Activated CD4-positive, alpha-beta T cell treated with anti-CD3 and anti-CD28 coated beads, Interleukin-2, amount 10 ng/mL, durations not matched to agents 24 days and 14 days (primary cell): ENCODE measurements at places on chromosomes 16 and 17. TPM values are rescaled to one million over a fixed set of nuclear protein-coding genes. Genes with fewer than 3 reads are reported as not detected.
A peak's percentile ranks its signal among the peaks of the same experiment; 100 is the strongest.

The ZNF500 gene
- total RNA-seq, result 15.0 and 16.1 TPM in 2 replicates

The CCL2 gene
- 0.28 TPM in 1 of 2 replicates, not detected in the other for total RNA-seq

DNA sequence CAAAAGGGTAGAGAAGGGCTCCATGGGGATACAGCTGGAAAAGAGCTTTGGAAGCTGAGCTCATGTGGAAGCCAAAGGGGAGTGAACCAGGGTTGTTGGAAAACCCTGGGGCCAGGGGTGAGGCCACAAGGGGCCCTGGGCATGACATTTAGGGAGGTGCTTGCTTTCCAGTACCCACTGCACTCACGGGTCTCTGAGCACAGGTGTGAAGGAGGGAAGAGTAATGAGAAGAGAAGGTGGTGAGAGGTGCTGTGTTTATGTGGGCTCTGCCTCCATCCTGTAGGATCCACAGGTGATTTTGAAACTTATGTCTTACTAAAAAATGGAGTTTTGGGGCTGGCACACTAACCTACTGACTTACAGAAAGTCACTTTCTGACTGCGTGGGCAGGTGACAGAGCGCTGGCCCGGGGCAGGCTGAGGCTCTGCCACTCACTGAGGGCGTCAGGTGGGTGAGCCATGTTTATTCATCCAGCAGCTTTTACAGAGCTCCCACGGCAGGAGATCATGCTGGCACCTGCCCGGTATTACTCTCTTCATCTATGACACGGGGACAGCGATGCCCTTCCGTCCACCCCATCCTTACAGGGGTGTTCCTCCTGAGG is 18.9 kb downstream of the KSR1 start:
- H3K4me1 ChIP-seq, result peaks cover 87% of the 10 kb centered on the region
- DNase-seq, result peak; percentile 72
- H3K36me3 ChIP-seq, result peaks cover 11% of the 10 kb centered on the region

- H3K36me3 ChIP-seq, result no peaks in the 10 kb centered on the region
- H3K4me3 ChIP-seq, result no peak overlapping the region
- no peak overlapping the region for H3K27ac ChIP-seq
- DNase-seq, result no peak
- no peaks in the 10 kb centered on the region for H3K4me1 ChIP-seq
These were observed 8.2 kb upstream of the BRD7 start for GRCh38 chr16:50377001-50377400.

DNA sequence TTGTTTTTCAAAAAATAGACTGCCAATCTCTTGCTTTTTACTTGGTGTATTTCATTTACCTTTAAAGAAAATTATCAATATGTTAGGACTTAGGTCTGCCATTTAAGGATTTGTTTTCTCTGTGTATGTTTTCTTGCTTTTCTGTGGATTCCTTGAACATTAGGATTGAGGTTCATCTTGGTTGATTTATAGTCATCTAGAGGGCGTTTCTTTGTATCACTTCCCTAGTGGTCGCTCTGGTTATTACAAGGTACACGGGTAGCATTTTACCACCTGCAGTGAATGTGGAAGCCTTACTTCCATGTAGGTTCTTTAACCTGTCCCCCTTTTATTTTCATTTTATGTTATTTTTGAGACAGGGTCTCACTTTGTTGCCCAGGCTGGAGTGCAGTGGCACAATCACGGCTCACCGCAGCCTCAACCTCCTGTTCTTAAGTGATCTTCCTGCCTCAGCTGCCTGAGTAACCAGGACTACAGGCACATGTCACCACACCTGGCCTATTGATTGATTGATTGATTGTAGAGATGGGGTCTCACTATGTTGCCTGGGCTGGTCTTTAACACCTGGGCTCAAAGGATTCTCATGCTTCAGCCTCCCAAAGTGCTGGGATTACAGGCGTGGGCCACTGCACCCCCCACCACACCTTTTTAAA is 35.2 kb upstream of the CBX4 start:
- H3K27ac ChIP-seq, result no peak overlapping the region
- peaks cover 11% of the 10 kb centered on the region for H3K27me3 ChIP-seq
- no peak overlapping the region for H3K4me3 ChIP-seq
- no peaks in the 10 kb centered on the region for H3K36me3 ChIP-seq
- peak; percentile 81 for DNase-seq

- no peaks in the 10 kb centered on the region for H3K27me3 ChIP-seq
- no peak overlapping the region for H3K4me3 ChIP-seq
- H3K36me3 ChIP-seq, result peaks cover 28% of the 10 kb centered on the region
- H3K4me1 ChIP-seq, result no peaks in the 10 kb centered on the region
- H3K27ac ChIP-seq, result no peak overlapping the region
These were observed 23.8 kb downstream of the LCMT1 start for GRCh38 chr16:25135254-25135878.

DNA sequence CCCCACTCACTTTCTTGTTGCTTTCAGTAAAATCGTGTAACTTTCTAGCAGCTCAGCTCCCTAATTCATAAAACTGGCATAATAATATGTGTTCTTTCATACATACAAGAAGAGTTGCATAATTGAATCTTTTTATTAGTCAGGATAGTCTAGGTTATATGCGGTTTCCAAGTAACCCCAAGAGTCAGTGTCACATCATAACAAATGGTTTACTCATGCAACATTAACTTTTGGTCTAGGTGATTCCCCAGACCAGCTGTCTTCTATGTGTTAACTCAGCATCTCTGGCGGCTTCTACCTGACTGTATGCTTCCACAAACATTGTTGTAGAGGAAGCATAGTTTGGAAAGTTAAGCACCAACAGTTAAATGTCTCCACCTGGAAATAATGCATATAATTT is 1000.4 kb downstream of the CDH11 start:
- H3K4me1 ChIP-seq, result no peaks in the 10 kb centered on the region
- no peaks in the 10 kb centered on the region for H3K36me3 ChIP-seq
- H3K4me3 ChIP-seq, result no peak overlapping the region
- DNase-seq, result no peak

- peak overlapping the region; percentile 29 for H3K4me3 ChIP-seq
- H3K36me3 ChIP-seq, result no peaks in the 10 kb centered on the region
- DNase-seq, result no peak
- H3K27me3 ChIP-seq, result peaks cover 8% of the 10 kb centered on the region
- H3K4me1 ChIP-seq, result peaks cover 46% of the 10 kb centered on the region
- H3K27ac ChIP-seq, result peak overlapping the region; percentile 88
These were observed 28.1 kb upstream of the HNF1B start for GRCh38 chr17:37772982-37773381.

GRCh38 chr17:13557077-13557476 is 44.7 kb downstream of the HS3ST3A1 start:
- DNase-seq, result no peak
- no peak overlapping the region for H3K27ac ChIP-seq
- H3K4me1 ChIP-seq, result no peaks in the 10 kb centered on the region
- H3K36me3 ChIP-seq, result no peaks in the 10 kb centered on the region
